ENCODE measurements at places on chromosomes 6 and 20. TPM values are rescaled to one million over a fixed set of nuclear protein-coding genes. Genes with fewer than 3 reads are reported as not detected.

Gene SAPCD1
- 0.90 TPM for total RNA-seq

Gene PTCRA
- not detected for total RNA-seq

Gene ECT2L
- total RNA-seq: under 0.01 TPM

Gene CCDC170
- 0.82 TPM for total RNA-seq

Gene COL9A1
- total RNA-seq: not detected

Gene NHSL1
- 17.8 TPM for total RNA-seq

Gene CFB
- total RNA-seq: 32.9 TPM

Gene ATP5F1E
- total RNA-seq: 34.4 TPM

Gene SDCBP2
- 2.3 TPM for total RNA-seq

Gene SOX18
- total RNA-seq: not detected

Gene C6orf89
- 23.8 TPM for total RNA-seq

Gene ZBTB46
- 1.1 TPM for total RNA-seq

Gene ENPP1
- 7.4 TPM for total RNA-seq

Gene MAP7
- 0.49 TPM for total RNA-seq

Gene LPIN3
- total RNA-seq: 3.4 TPM

Gene SPATA2
- total RNA-seq: 3.4 TPM

Data from fibroblast of the aortic adventitia (primary cell).